ENCODE measurements at places on chromosomes 1 and 21.

DNA sequence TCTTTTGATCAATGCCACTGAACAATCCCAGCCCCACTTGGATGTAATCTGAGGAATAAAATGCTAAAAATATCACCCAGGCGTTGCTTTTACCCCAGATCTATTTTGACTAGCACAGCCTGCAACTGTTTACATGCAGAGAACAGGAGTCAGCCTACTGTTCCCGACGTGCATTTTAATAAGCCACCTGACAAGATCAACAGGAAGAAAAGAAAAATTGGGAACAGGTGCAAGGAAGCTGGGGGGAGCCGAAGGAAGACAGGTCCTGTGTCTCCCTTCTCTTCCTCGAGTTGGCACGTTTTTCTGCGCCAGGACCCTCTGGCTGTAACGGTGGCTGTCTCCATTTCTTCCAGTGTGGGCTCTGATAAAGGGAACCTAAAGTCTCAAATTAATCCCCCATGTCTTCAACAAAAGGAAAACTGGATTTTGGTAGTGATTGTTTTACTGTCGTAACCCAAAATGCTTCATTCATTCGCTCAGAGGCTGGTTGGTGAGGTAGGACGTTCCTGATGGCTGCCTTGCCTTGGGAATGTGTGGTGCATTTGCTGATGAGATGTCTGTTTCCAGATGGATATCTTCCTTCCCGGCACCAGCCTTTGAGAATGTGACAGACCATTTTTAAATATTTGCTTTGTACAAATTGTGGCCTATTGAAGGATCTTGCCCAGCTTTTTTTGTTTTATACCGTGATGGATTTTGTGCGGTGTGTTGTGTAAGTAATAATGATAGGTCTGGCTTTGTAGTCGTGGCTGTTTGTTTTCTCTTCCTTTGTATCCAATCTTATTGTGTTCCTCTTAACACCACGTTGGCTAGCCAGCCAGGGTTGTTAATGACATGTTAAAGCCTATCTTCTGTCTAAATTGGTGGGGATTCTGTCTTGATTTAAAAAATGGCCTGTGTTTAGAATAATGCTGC lies 117.5 kb downstream of the C1orf21 start:
- DNase-seq: no peak

GRCh38 chr1:160671603-160672517 lies 25.0 kb upstream of the SLAMF1 start:
- DNase-seq: no peak

DNA sequence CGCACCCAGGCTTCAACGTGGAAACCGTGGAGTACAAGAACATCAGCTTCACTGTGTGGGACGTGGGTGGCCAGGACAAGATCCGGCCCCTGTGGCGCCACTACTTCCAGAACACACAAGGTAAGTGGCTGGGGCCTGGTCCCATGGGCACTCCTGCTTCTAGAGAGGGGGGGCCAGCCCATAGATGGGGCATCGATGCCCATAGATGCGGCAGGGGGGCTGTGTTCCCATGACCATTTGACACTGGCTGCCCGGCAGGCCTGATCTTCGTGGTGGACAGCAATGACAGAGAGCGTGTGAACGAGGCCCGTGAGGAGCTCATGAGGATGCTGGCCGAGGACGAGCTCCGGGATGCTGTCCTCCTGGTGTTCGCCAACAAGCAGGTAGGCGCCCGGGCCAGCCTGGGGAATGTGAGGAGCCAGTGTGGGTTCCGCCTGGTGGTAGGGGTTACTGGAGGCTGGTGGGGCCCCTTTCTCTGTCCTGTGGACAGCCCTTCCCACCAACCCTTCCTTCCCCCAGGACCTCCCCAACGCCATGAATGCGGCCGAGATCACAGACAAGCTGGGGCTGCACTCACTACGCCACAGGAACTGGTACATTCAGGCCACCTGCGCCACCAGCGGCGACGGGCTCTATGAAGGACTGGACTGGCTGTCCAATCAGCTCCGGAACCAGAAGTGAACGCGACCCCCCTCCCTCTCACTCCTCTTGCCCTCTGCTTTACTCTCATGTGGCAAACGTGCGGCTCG lies 5.6 kb downstream of the C1orf35 start:
- no peak for DNase-seq

- DNase-seq: no peak
These were observed 3.9 kb upstream of the STIL start for GRCh38 chr1:47317841-47318240.

GRCh38 chr1:208432346-208432745 lies 188.2 kb upstream of the PLXNA2 start:
- DNase-seq: no peak

- no peak for DNase-seq
These were observed 283.1 kb downstream of the NUF2 start for GRCh38 chr1:163604896-163605295.

GRCh38 chr1:22040286-22040623 lies 12.3 kb upstream of the CDC42 start:
- DNase-seq: no peak

GRCh38 chr1:36919491-36920145 lies 114.7 kb downstream of the GRIK3 start:
- DNase-seq: no peak

GRCh38 chr1:32350785-32351398 lies 11.4 kb downstream of the FAM229A start:
- DNase-seq: peak; percentile 91

All from hypothalamus (tissue), 51 donors.